ENCODE measurements at places on chromosomes 3 and 15. TPM values are rescaled to one million over a fixed set of nuclear protein-coding genes. Genes with fewer than 3 reads are reported as not detected.

The XCR1 gene
- total RNA-seq, result not detected

The GOLGA6D gene
- total RNA-seq, result not detected

The AGBL1 gene
- not detected for total RNA-seq

The FAM81A gene
- 2.6 TPM for total RNA-seq

The DCLK3 gene
- not detected for total RNA-seq

The ARMC8 gene
- total RNA-seq, result 49.8 TPM

The TRIM71 gene
- not detected for total RNA-seq

The GXYLT2 gene
- total RNA-seq, result 47.8 TPM

The GOLGA6B gene
- total RNA-seq, result not detected
